ENCODE measurements at places on chromosomes 7 and 10.

- DNase-seq = no peak
Measured at GRCh38 chr10:126375926-126376554, 12.2 kb downstream of the ADAM12 start.

DNA sequence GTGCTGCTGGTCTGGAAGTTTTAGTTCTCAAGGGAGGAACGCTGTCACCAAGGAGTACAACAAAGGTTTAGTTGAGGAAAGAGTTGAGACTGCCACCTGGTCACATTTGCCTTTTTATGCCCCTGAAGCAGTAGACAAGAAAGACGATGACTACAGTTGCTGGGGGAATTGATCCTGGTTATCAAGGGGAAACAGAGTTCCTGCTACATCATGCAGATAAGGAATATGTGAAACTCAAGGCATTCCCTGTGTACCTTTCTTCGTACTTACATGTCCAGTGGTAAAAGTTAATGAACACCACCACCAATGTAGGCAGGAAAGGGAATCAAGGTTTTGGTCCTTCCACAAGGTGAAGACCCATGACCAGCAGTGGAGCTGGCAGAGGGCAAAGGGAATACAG lies 31.8 kb downstream of the SLC35B4 start:
- no peak for DNase-seq

- no peak for DNase-seq
Measured at GRCh38 chr10:123554656-123555055, 111.5 kb upstream of the GPR26 start.

GRCh38 chr7:148442933-148443332 lies 147.6 kb upstream of the C7orf33 start:
- DNase-seq = no peak

GRCh38 chr10:103822107-103822716 lies 33.2 kb downstream of the SH3PXD2A start:
- no peak for DNase-seq

All from activated T-helper 1 cell treated with anti-CD3 and anti-CD28 coated beads, Interleukin-2, amount 50 U/mL, for 16 hours (primary cell).